ENCODE measurements at places on chromosomes 5 and 9.
A peak's percentile ranks its signal among the peaks of the same experiment; 100 is the strongest.

DNA sequence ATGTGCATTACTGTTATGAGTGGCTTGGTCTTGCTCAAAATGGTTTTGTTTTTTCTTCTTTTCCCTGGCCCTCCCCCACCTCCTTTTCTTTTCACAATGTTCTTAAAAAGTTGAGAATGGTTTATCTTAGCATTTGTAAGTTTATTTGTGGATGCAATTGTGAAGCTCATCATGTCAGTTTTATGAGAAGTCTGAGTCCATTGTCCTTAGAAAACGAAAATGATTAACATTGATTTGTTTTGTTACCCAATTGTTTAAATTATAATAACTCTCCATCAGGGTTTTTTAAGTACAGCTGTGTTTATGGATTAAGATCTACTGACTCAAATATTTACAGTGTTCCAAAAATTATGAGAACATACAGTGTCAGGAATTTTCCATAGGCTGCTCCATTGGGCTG is 511.3 kb upstream of the PAPPA start:
- DNase-seq: no peak

GRCh38 chr5:158013939-158014338 is 155.0 kb upstream of the CLINT1 start:
- DNase-seq: no peak

DNA sequence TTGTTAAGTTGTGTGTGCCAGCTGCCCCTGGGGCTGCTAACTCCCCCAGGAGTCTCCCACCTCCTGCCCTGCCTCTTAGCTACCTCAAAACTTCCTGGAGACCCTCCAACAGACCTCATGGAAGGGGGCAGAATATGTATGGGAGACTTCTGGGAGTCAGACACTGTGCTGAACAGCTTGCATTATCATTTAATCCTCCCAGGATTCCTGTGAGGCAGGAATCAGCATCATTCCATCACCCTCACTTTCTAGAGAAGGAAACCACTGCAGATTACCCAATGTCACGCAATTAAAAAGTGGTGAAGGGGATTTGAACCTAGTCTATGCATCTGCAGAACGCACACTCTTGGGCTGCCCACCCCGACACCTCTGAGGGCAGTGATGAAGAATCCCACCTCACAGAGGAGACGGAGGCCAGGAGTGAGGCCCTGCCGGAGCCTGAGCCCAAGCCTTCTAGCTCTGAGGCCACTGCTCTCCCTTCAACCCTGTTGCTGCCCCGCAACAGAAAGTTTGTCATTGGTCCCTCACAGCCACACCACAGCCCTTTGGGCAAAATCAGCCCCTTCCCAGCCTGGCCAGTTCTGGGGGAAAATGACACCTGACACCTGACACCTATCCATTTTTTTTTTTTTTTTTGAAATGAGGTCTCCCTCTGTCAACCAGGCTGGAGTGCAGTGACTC is 30.3 kb upstream of the IL17B start:
- DNase-seq: no peak

DNA sequence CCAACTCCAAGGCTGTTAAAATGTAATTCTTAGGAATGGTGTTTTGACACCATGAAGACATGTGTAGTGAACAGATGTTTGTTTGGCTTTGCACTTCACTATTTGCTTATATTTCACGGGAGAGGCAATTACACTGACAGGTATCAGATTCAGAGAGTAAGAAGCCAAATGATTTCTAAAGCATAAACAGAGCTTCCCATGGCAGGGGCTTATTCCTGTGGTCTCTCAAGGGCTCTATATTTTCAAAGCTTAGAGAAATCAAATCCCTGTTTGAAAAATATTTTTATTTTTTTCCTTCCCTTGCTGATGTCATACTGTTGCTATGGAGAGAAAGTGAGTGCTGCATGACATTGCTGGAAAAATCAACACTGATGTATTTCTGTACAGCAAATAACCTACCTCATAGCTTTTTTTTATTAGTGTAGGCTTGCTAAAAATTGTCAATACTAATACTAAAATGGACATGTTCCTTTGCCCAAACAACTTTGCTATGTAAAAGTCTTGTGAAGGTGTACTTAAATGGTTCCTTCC is 161.4 kb downstream of the GIN1 start:
- no peak for DNase-seq

GRCh38 chr5:76641514-76642120 is 18.4 kb upstream of the F2RL2 start:
- DNase-seq: peak; percentile 43

- no peak for DNase-seq
Observed at GRCh38 chr5:10734037-10734709, 26.9 kb downstream of the DAP start.

DNA sequence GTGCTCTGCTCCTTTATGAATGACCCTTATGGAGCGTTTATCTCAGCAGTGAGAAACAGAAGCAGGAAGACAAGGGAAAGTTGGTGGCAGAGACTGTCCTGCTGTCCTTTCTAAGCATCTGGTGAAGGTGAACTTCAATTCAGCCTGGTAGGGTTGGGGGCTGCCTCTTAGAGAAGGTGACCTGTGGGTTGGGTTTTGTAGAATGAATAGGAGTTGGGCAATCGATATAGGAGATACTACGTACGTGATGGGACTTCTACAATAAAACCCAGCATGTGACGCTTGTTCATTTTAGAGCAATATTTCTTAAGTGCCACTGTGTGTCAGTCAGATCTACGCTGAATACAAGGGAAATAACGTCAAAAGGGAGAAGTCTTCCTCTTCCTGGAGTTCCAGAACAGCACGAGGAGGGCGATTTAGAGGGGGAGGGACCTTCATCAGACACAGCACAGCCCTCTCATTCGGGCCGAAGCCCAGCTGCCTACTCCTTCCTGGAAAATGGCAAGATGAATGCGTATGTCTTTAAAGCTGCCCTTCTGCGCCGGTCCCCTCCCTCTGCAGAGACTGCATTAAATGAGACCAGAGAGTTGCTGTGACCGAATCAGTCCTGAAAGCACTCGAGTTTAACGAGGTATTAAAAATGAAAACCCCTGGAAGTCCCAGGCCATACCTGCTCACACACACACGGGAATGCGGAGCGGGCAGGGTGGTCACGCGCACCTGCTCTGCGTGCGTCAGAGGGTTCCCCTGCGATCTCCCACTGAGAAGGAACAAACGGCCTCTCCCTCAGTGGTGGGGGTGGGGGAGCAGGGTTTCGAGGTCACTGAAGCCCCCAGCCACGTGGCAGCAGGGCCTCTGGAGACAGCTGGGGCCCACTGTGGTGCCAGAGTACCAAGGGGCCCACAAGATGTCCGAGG is 85.3 kb upstream of the SARDH start:
- no peak for DNase-seq

DNA sequence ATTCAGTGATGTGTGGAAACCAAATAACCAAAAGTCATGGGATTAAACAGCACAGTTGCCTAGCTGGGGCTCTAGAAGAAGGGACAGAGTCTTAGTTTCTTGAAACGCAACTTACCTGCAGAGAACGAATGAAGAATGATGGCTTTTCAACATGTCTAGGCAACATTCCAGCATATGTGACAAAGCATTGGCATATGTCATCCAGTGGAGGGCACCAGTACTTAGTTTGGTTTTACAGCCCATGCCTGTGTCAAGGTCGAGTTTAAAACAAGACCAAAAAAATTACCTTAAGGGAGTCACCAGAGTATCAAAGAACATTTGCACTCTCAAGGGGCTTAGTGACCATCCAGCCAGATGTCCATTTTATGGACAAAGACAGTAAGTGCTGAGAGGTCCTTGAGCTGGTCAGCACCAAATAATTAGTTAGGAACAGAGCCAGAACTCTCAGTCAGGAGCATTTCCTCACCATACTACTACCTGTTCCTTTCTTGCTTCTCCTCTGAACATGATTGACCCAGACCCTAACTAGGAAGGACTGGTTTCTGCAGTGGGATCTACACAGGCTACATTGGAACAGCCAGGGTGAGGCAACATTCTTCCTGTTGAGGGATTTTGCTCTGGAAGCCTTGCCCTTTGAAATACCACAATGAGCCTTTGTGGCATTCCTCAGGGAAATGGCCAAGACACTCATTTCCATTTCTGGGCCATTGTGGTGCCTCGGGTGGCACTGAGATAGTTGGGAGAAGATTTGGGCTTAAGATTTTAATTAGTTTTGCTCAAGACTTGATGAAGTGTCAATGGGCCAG is 75.4 kb upstream of the ANKH start:
- DNase-seq: peak; percentile 5

DNA sequence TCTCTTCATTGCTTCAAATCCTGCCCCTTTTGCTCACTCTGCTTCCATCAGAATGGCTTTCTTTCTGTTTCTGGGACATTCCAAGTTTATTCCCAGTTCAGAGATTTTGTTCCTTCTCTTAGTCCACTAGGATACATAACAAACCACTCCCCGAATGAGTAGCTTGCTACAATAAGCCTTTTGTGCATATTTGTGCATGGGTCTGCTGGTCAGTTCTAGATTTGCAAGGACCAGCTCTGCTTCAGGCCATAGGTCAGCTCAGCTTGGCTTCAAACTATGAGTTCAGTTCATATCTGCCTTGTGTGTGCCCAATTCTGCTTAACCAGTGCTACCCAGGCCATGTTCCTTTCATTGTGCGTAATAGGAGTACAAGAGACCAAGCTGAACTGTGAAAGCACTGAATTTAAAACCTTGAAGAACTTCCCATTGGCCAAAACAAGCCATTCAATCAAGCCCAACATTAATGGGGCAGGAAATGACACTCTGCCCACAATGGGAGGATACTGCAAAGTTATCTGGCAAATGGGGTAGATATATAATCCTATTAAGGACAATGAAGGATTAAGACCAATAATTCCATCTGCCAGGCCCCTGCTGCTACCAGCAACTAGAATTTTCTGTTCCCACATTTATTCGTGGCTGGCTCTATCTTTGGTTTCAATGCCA is 328.8 kb downstream of the PRELID2 start:
- no peak for DNase-seq

- DNase-seq: no peak
Observed at GRCh38 chr9:130639124-130639765, 25.1 kb upstream of the PRDM12 start.

DNA sequence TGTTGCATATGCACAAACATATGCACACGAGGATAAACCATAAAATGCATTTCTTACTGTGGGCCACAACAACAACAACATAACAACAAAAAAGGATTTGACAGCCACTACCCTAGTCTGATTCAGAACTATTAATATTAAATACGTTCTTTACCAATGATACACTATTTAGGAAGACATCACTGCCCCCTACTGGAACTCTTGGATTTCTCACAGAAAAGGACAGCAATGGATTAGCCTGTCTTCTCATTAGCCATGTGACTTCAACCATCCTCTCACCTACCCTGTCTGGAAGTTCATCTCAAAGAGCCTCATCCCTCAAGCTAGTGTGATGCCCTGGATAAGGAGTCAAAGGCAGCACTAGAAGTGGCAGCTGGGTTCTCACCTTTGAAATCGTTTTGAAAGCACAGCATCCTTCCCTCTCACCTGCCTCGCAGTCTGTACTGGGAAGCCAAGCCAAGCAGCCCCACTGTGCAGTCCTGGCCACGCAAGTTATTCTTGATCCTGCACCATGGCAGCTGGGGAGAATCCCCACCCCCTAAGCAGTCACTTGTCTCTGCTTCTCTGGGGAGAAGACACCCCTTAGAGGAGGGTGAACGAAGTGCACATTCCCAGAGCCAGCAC is 64.6 kb downstream of the SH3TC2 start:
- no peak for DNase-seq

GRCh38 chr5:149904293-149904886 is 40.2 kb downstream of the PDE6A start:
- no peak for DNase-seq

- no peak for DNase-seq
Observed at GRCh38 chr5:88396000-88396535, 127.4 kb upstream of the TMEM161B start.

GRCh38 chr9:12874395-12874794 is 99.6 kb downstream of the LURAP1L start:
- DNase-seq: no peak

DNA sequence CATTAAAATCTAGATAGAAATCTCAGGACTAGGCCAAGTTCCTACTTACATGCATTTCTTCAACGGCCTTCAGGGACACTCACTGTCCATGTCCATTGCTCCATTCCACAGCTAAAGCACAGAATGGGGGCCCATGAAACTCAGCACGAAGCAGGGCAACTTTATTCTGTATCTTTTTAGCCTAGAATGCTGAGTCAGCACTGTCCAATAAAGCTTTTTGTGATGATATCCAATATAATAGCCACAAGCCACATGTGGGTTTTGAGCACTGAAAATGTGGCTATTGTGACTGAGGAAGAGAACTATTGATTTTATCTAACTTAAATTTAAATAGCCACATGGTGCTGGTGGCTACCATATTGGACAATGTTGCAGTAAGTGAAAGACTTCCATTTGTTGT is 21.6 kb downstream of the OTP start:
- DNase-seq: no peak

- DNase-seq: no peak
Observed at GRCh38 chr9:127884427-127884911, 7.0 kb upstream of the AK1 start.

GRCh38 chr9:87270221-87270847 is 227.3 kb upstream of the DAPK1 start:
- no peak for DNase-seq

GRCh38 chr9:98864281-98865174 is 57.1 kb downstream of the GALNT12 start:
- DNase-seq: no peak

All from stimulated activated CD4-positive, alpha-beta T cell treated with anti-CD3 and anti-CD28 coated beads, TNF-alpha, amount 100 ng/mL, for 24 hours (primary cell).